Natural killer cell treated with Interleukin-12 subunit alpha and Interleukin-12 subunit beta and Interleukin-15 and Interleukin-18, amount 100 ng/mL, for 72 hours (primary cell): ENCODE measurements at places on chromosomes 2 and 18.
A peak's percentile ranks its signal among the peaks of the same experiment; 100 is the strongest.

DNA sequence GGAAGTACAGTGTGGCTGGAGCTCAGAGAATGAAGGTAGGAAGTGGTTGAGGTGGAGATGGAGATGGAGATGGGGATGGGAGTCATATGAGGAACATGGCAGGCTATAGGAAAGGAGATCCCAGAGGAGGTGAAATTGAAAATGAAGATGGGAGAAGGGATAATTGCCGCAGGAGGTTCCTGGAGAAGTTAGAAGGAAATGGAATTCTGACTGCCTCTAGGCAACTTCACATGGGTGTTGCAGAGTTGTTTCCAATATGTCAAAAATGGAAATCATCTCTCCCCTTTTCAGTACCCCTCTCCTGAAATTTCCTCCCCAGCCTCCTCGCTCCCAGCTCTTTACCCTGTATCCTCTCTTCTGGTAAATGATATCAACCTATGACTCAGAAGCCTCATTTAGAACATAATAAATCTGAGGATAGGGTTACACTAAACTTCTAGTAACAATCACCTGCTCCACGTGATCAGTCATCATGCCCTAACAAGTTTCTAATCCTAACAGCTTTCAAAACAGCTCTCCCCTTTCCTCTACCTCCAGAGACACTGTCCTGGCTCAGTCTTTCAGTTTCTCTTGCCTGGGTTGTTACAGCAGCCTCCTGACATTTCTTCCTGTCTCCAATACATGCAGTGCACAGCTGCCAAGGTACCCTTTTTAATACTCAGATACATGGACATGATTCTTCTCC is 201.9 kb upstream of the RBMS1 start:
- H3K27ac ChIP-seq = no peak overlapping the region
- DNase-seq = no peak
- H3K36me3 ChIP-seq = no peaks in the 10 kb centered on the region
- H3K4me3 ChIP-seq = no peak overlapping the region
- H3K4me1 ChIP-seq = no peaks in the 10 kb centered on the region

- DNase-seq = no peak
- no peaks in the 10 kb centered on the region for H3K4me1 ChIP-seq
- H3K36me3 ChIP-seq = no peaks in the 10 kb centered on the region
- no peak overlapping the region for H3K27ac ChIP-seq
- peaks cover 13% of the 10 kb centered on the region for H3K27me3 ChIP-seq
Observed at GRCh38 chr2:67290451-67291290, 106.5 kb upstream of the ETAA1 start.

GRCh38 chr2:143176606-143177005 is 47.4 kb downstream of the ARHGAP15 start:
- no peaks in the 10 kb centered on the region for H3K27me3 ChIP-seq
- H3K4me3 ChIP-seq = peak overlapping the region; percentile 80
- H3K27ac ChIP-seq = peak overlapping the region; percentile 85

DNA sequence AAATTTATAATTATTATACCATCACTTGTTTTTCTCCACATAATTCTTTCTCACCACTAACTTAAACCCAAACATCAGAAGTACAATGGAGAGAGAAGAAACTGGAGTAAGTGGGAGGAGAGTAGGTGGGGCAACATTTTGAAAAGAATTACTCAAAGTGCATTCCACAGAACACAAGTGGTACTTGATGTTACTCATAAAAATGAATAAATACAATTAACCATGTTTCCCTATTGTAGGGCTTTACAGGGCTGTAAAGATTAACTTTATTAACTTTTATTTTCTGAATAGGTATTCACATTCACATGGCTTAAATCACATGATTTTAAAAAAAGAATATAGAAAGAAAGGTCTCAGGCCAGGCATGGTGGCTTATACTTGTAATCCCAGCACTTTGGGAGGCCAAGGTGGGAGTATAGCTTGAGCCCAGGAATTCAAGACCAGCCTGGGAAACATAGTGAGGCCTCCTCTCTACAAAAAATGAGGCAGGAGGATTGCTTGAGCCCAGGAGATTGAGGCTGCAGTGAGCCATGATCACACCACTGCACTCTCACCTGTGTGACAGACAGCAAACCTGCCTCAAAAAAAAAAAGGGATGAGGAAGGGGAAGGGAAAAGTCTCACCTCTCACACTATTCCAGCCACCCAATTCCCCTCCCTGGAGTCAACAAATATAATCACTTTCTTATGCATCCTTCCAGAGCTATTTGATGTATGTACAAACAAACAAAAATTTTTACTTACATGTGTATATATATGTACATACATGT is 47.1 kb downstream of the KCNG3 start:
- no peak for DNase-seq
- H3K27ac ChIP-seq = no peak overlapping the region
- H3K4me1 ChIP-seq = no peaks in the 10 kb centered on the region
- H3K27me3 ChIP-seq = peaks cover 10% of the 10 kb centered on the region
- H3K36me3 ChIP-seq = no peaks in the 10 kb centered on the region

- H3K27ac ChIP-seq = no peak overlapping the region
- no peak for DNase-seq
- H3K27me3 ChIP-seq = no peaks in the 10 kb centered on the region
- H3K36me3 ChIP-seq = peaks cover 36% of the 10 kb centered on the region
- H3K4me1 ChIP-seq = peaks cover 10% of the 10 kb centered on the region
Observed at GRCh38 chr2:239169311-239170048, 231.3 kb downstream of the HDAC4 start.

- peaks cover 28% of the 10 kb centered on the region for H3K27me3 ChIP-seq
- no peak overlapping the region for H3K4me3 ChIP-seq
- H3K4me1 ChIP-seq = no peaks in the 10 kb centered on the region
Observed at GRCh38 chr2:35871672-35872071, 483.9 kb upstream of the CRIM1 start.

DNA sequence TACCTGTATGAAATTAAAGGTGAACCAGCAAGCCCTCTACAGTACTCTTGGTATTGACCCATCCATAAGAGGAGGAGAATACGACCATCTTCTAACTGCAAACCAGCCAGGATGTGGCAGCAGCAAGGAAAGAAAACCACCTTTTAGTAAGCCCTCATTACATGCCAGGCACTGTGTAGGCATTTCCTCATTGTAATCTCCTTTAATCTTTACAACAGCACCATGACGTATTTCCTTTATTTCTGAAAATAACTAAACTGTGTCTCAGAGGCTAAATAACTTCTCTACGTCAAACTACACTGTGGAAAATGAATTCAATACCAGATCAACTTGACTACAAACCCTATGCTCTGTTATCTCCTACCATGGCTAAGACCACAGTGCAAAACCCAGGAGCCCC is 18.2 kb downstream of the WDR35 start:
- H3K27me3 ChIP-seq = no peaks in the 10 kb centered on the region
- H3K4me1 ChIP-seq = peaks cover 18% of the 10 kb centered on the region
- H3K36me3 ChIP-seq = peaks cover 4% of the 10 kb centered on the region
- no peak for DNase-seq
- peak overlapping the region; percentile 28 for H3K4me3 ChIP-seq

GRCh38 chr2:200585730-200586643 is at the start of gene AOX1:
Gene AOX1 (plus strand): TSS chr2:200586014. CDS start chr2:200586109, 95 bp downstream.
- peak within 1 kb of the TSS; percentile 53 for H3K27ac ChIP-seq
- no peak for DNase-seq
- H3K27me3 ChIP-seq = peaks cover 10% of the 10 kb centered on the region
- H3K4me3 ChIP-seq = peak within 1 kb of the TSS; percentile 68
- peaks cover 10% of the 10 kb centered on the region for H3K4me1 ChIP-seq
